ENCODE measurements at places on chromosomes 2 and 18.

DNA sequence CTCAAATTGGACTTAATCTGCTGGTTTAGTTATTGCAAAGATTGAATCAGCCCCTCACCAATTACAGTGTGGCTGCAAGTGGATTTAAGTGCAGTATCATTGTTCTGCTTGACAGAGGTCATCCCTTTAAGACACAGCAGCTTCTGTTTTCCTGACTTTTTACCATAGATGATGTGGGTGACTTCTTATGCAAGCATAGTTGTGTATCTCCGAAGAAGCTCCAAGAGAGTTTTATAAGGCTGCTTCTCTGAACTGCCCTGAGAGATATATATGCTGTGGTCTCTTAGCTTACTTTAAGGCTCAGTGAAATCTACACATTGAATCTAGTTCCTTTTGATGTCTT, 3.5 kb downstream of the TRIB2 start:
- DNase-seq = no peak

- no peak for DNase-seq
Observed at GRCh38 chr2:147792966-147793617, 51.7 kb upstream of the ACVR2A start.

GRCh38 chr2:76752506-76752905, 769.7 kb downstream of the LRRTM4 start:
- no peak for DNase-seq

DNA sequence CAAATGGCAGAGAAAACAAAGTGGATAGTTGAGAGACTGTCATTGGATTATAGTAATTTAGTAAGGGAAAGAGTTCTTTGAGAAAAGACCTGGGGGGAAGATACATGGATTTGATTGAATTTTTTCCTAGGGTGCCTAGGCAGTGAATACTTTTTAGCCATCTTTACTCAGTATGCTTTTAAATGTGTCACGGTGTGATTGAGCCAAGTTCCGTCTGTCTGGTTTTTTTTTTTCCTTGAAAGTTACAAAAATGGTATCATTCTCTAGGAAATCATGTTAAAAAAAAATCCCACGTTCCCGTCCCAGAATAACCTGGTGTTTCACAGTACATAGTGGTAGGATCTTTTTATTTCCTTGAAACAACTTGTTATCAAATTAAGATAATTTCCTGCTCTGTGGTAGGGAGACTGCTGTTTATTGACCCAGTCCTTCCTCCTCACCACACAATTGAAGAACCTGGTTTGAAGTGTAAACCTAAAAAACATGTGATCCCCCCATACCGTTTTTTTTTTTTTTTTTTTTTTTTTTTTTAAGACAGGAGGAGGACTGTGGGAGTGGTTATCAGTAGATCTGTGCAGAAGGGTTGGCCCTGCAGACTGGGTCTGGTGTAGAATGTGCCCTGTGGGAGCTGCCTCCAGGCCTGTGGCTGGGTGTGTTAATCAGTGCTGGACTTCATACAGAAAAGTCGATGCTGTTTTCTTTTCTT, 55.1 kb downstream of the DGKD start:
- no peak for DNase-seq

DNA sequence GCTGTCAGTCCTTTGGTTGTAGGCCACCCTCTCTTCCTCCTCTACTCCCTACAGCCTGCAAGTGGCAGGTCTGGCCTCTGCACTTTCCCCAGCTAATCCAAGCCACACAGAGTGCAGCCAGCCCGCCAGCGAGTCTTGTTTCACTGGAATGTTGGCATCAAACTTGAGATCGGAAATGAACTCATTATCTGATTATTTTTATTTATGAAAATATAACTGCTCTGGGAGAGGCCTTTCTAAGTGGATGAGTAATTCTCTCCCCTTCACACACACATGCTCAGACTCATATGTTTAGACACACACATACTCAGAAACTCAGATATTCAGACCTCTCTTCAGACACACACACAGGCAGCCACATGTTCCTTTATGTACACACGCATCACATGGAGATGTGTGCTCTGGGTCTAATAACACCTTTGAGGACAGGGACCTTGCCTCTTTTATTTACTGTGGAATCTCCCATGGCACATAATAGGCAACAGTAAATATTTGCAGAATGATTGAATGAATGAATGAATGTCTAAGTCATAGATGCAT, 151.3 kb downstream of the ZFP36L2 start:
- no peak for DNase-seq

DNA sequence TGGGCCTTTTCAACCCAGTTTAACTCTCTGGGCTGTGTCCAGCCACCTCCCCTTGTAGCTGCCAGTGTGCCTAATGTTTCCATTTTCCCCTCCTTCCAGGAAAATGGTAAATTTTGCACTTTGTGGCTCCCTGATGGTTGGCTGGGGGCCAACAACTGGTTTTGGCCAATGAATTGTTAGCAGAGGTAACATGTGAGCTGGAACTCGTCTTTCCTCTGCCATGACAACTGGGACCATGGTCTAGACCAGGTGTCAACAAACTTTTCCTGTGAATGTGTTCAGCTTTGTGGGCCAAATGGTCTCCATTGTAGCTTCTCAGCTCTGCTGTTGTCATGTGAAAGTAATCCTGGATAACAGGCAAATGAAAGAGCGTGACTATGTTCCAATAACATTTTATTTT, 87.2 kb downstream of the DDX1 start:
- no peak for DNase-seq

- no peak for DNase-seq
Observed at GRCh38 chr2:180133736-180134135, 126.6 kb upstream of the CWC22 start.

- DNase-seq = no peak
Observed at GRCh38 chr2:237380768-237381167, 33.2 kb downstream of the COL6A3 start.

- no peak for DNase-seq
Observed at GRCh38 chr2:25274868-25275574, 66.7 kb downstream of the DNMT3A start.

DNA sequence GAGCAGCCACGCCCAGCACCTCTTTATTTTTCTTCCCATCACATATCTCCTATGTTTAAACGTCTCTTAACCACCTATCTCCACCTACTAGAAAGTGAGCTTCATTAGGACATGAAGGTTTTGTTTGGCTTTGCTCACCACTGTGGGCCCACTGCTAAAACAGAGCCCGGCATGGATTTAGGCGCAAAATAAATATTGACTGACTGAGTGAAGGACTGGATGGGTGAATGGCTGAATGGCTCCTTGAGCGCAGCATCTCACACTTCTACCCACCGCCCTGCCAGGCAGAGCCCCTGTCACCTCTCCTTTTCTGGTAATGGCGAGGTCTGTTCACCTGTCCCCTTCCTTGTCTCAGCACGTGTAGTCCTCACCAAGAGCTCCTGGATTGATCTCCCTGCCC, 10.1 kb downstream of the CAPG start:
- DNase-seq = no peak

- DNase-seq = no peak
Observed at GRCh38 chr2:76296438-76296837, 585.7 kb upstream of the GCFC2 start.

GRCh38 chr2:6920743-6921064, 3.5 kb downstream of the RNF144A start:
- DNase-seq = no peak

DNA sequence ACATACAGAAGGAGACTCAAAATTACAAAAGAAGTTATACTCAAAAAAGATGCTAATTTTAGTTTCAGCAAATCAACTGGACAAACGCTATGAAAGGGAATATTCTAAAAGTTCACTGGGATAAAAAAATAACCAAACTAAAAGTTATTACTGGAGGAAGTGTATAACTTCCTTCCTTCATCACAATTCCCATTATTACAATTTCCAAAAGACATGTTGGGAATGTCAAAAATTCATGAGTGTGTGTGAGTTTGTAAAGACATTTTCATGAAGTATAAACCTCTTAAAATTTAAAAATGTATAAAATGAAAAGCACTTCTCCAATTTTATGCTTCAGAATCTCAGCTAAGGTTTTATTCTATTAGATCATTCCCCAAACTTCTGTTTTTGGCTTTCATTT, 67.8 kb downstream of the MERTK start:
- no peak for DNase-seq

DNA sequence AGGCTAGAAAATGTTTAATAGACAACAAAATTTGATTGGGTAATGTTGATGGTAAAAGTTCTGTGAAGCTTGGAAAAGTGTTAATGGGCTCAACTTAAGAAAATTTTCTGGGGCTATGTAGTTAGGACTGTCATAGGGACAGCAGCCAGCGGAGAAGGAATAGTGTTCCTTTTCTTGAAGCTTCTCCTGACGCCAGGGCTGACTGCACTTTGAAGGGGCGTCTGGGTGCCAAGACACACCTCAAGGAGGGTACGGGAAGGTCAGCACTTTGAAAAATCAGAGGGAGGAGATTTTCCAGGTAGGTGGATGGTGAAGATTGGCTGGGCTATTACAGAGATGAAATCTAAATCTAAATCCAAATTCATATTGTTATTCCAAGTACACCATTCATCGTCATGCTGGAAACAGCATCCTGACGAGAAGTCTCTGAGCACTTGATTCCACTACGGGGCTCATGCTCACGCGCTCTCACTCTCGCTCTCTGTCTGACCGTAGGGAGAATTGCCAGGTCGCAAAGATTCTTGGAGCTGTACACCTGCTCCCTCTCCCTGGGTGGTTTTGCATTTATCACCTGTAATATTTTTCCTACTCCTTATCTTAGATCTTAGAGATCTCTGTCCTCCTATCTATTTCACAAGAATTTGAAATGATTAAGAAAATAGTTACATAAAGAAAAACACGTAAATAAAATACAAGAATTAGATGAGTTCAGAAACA, 91.0 kb downstream of the ITGB1BP1 start:
- DNase-seq = no peak

GRCh38 chr2:120020554-120020953, 7.7 kb downstream of the EPB41L5 start:
- DNase-seq = no peak

GRCh38 chr2:169105476-169105875, 36.1 kb downstream of the DHRS9 start:
- DNase-seq = no peak

DNA sequence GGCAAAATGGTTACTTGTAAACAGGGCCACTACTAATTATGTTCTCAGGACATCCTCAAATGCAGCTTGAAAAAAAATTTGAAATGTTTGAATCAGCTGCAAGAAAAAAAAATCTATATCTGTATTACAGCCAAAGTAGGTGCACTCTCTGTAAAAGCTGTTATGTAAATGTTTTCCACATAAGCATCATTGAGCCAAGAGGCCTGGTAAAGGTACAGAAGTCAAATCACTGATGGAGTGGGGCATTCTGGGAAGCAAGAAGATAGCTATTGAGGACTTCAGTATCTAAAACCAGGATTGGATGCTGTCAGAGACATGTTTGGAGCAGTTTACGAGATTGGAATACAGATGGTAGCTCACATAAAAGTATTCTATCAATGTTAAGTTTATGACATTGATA, 80.3 kb downstream of the MAPRE2 start:
- DNase-seq = no peak

GRCh38 chr2:118987886-118988285, 45.9 kb downstream of the MARCO start:
- no peak for DNase-seq

DNA sequence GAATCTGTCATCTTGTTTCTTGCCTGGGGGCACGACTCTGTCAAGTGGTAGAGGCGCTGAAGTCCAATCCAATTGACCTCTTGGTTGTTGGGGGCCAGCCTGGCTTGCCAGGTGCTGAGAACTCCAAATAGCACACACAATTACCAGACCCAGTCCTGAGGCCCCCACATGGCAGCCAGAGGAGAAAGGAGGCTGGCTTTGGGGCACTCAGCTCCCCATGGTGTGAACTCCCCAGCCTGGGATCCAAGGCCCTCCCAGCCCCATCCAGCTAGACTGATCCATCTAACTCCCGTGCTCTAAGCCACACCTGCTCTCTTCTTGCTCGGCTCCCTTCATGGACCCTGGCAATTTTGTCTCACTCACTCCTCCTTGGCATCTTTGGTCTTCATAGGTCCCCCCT, 170.0 kb downstream of the CELF4 start:
- DNase-seq = no peak

- no peak for DNase-seq
Observed at GRCh38 chr2:145800151-145801091, 1280.5 kb upstream of the ZEB2 start.

DNA sequence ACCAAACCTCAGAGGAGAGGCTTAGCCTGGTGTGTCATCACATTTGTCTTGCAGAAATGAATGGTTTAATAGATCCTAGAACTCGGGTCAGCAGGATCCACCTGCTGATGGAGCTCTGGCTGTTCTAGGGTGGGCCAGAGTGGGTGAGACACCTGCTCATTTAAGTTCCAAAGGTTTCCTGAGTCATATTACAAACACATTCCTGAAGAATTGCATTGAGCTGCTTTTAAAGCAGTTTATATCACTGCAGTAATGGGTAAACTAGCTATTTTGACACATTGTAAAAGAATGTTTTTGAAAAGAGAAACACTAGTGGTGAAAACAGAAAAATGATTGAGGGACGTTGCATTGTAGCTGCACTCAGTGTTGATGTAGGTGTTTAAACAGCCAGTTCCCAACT, 175.3 kb upstream of the TCF4 start:
- DNase-seq = no peak

GRCh38 chr2:38485734-38486133, 108.7 kb upstream of the ATL2 start:
- DNase-seq = no peak

- no peak for DNase-seq
Observed at GRCh38 chr2:200687922-200688920, 102.4 kb downstream of the AOX1 start.

DNA sequence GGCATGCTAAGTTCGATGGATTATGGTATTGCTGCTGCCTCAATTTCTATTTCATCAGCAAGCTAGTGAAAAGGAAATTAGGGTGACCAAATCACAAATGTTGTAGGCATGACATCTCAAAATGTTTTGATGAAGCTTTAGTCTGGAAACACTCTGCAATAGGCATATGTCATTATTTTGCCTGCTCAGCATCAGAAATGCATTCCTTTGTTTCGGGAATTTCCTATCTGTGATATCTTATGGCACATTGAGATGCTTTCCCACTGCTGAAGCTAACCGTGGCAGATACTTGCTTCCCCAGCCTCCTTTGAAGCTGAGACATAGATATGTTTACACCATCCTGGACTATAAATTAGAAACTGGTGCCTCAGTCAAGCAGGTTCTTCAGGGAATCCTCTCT, 119.7 kb downstream of the CDC42EP3 start:
- no peak for DNase-seq

GRCh38 chr2:154588838-154589237, 109.7 kb upstream of the KCNJ3 start:
- no peak for DNase-seq

DNA sequence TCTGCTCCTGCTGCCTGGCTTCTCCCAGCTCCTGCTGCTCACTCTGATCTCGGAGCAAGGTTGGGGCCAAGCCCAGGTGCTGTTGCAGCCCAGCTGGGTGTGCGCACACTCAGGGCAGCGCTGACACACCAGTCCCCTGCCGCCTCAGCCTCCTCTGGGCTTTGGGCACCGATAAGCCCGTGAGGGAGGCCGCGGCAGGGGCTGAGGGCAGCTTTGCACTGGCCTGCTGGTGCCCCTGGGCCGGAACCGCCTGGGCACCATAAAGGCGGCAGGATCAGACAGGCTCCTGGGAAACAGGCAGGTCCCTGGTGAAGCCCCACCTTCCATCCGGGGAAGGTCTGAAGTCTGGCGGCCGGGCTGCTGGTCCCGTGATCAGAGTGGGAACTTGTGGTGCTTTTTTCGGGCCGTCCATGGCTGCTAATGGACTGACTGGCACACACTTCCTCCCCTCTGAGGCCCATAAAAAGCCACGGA, 14.1 kb upstream of the EML6 start:
- DNase-seq = peak; percentile 27

All from left kidney (tissue), 8 donors.